ENCODE measurements at places on chromosomes 2 and 18.

- no peak for DNase-seq
Measured at GRCh38 chr18:69491576-69491975, 90.9 kb downstream of the DOK6 start.

DNA sequence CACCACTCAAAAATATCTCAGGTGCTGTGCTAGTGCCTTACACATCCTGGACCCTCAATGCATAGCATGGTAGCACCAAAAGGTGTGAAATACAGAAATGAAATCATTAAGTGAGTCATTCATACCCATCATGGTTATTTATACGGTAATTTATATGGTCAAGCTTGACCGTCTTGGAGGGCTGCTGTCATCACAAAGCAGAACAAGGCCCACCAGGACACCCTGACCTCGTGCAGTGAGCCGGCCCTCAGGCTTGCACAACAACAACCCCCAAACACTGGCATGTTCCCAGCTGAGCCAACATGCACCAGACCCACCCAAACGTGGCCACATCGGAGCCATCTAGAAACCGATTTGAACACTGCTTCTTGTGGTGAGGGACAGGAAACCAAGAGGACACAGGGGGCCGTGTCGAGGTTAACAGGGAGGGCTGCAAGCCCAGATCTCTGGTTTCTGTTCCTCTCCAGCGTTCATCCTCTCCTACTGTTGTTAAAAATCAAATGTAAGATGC lies 378.5 kb upstream of the ID2 start:
- peak; percentile 68 for DNase-seq

DNA sequence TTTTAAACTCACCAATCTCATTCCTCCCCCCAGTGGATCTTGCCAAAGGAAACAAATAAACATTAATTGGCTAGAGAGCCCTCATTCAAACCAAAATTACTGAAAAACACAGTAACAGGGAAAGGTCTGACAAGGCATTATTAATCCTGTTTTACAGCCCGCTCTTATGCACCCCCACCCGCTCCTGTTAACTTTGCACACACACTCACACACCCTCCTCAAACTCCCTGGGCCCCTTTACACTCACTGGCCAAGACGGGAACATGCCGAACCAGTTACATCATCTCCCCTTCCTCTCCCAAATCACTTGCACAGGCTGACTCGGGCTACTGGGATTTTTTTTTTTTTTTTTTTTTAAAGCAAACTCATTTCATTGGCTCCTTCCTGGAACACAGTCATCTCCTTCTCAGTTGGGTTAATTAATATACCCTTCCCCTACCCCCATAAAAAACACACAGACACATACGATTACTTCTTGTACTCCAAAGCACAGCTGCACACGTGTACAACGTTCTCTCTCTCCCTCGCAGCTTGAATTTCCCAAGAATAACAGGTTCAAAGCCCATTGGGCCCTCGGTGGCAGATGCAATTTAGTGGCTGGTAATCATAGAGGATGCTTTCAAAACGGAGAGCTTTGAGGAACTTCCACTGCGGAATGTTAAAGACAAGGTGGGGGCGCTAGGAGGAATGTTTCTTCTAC lies 31.8 kb downstream of the KLF7 start:
- DNase-seq, result no peak

GRCh38 chr18:55119434-55119833 lies 160.2 kb upstream of the CCDC68 start:
- DNase-seq, result no peak

GRCh38 chr2:207408086-207408794 lies 121.5 kb upstream of the CREB1 start:
- no peak for DNase-seq

- DNase-seq, result peak; percentile 23
Measured at GRCh38 chr18:62486290-62486964, 36.4 kb upstream of the ZCCHC2 start.

DNA sequence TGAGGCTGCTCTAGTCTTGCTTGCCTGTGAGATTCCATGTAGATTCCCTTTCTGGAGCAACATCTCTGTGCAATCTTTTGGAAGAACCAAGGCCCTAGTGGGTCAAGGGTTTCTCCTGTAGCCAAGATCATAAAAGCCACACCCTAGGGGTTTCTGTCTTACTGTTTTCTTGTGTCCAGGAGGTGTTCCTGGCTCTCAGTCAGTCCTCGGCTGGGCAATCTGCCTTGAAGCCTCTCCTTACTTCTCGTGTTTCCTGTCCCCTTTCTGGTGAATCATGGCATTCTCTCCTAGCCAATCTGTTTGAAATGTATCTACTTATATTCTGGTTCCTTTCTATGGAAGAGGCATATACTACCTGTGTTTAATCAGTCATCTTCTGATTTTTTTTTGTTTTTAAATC lies 484.8 kb upstream of the UBE2E3 start:
- no peak for DNase-seq

GRCh38 chr2:175206866-175207265 lies 25.4 kb upstream of the ATP5MC3 start:
- no peak for DNase-seq

GRCh38 chr18:43744960-43745745 lies 467.9 kb upstream of the SYT4 start:
- no peak for DNase-seq

DNA sequence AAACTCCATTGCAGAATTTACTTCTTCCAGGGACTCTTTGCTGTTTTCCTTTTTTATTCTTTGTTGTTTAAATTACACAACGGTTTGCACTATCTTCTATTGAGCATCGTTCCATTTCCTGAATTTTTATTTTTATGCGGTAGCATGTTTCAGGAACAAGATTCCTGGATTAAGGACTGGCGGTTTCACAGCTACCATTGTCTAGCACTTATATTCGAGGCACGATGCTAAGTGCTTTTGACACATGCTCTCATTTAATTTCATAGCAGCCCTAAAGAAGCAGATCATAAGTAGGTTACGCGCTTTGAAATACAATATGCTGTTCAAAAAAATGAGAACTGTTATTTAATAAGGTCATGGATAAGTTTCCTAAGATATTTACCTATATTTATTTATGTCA lies 354.4 kb downstream of the ARL6IP6 start:
- no peak for DNase-seq

DNA sequence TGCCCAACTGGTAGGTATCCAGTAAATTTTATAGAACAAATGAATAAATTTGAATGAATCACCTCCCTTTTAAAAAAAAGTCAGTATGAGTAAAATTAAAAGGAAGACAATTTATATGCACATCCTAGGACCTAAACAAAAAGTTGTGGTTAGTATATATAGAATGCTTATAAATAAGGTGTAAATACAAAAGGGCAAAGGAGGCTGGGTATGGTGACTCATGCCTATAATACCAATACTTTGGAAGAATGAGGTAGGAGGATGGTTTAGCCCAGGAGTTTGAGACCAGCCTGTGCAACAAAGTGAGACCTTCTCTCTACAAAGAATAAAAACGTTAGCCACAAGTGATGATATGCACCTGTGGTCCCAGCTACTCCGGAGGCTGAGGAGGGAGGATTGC lies 12.8 kb downstream of the C2orf69 start:
- no peak for DNase-seq

DNA sequence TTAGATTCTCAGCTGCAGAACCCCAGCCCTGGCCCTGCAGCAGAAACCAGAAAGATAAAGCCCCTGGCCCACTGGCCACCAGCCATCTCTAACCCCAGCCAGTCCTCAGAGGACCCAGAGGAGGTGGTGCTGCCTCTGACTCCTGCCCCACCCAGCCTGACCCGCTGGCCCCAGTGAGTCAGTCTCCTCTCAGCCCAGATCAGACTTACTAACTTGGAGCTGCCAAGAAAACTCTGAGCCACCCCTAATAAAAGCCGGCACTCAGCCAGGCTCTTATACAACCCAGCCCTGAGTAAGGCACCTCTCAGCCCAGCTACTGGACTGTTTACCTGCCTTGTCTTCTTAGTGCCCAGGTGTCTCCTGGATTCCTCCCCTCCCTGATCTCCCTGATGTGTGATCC lies 2.0 kb downstream of the SLC14A2 start:
- DNase-seq, result no peak

- DNase-seq, result no peak
Measured at GRCh38 chr18:74497324-74497676, 1.1 kb downstream of the CNDP2 start.

- no peak for DNase-seq
Measured at GRCh38 chr18:24462838-24463775, 2.7 kb downstream of the HRH4 start.

DNA sequence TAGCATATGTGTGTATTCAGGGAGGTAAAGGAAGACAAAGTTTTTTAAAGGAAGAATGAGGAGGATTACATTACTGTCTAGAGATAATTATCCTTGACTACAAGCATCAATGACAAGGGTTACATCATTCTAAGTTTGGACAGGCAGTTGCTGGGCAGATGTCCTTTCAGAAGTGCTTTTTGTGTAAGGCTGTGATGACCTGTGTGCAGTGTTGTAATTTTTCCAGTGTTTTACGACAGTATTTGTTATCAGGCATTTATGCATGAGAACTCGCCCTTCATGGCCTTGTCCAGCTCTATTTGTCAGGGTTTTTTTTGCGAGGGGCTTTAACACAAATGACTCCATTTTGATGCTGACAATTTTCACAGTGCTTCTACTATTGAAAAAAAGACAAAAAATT lies 658.3 kb upstream of the NXPH2 start:
- DNase-seq, result no peak

DNA sequence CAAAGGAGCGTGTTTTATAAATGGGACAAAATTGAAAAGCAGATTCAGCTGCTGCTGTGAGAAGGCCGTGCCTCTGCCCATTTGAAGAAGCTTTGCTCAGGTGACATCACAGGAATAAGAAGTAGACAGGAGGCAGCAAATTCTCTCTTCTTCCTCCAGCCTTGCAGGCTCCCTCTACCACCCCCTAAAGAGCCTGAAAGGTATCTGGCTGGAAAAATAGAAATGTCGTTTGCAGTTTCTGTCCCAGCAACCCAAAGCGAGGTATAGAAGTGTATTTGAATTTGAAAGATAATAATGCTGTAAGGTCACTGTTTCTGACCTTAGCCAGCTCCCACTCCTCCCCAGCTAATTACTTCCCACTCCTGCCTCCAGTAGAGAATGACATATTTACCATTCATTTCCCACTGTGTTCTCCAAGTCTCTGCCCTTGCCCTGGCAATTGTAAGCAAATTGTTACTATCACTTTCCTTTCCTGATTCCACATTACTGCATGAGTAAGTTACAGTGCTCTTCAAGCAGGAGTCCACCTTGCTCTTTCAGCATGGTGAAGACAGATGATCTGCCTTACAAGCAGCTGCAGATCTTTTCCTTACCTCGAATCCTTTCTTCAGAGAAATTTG lies 56.8 kb upstream of the RASGRP3 start:
- no peak for DNase-seq

GRCh38 chr2:8534729-8535468 lies 147.0 kb upstream of the ID2 start:
- no peak for DNase-seq

- DNase-seq, result no peak
Measured at GRCh38 chr2:117745537-117745936, 69.0 kb upstream of the DDX18 start.

- DNase-seq, result no peak
Measured at GRCh38 chr2:133139847-133140533, 428.3 kb downstream of the NCKAP5 start.

DNA sequence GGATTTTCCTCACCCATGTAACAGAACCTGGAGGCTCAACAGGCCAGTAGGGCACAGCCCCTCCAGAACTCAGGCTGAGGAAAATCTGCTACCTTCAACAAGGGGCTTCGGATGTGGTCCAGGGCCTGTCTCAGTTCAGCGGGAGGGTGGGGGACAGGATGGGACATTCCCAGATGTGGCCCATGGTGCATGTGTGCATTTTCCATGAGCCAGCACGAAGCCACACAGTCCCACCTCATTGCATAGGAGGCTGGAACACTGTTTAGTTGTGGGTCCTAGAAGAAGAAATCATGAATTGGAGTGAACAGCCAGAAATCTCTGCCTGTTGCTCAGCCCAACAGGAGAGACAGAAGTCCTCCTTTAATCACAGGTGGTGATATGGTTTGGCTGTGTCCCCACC lies 469.6 kb upstream of the MYT1L start:
- DNase-seq, result no peak

DNA sequence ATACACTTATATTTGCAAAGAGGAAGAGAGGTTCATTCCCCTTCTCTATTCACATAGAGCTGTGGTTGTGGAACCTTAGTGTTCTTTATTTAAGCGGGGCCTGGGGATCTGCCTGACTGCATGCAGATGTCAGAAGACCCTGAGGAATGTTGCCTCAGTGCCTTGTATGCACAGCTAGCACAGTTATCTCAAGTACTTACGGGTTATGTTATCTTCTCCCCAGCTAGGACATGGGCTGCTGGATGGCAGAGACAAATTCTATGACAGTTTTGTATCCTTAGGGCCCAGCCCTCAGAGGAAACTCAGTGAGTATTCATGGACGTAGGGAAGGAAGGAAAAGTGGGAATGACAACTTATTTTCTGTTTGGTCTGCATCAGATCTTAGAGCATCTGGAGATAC lies 37.7 kb upstream of the RTN4 start:
- no peak for DNase-seq

DNA sequence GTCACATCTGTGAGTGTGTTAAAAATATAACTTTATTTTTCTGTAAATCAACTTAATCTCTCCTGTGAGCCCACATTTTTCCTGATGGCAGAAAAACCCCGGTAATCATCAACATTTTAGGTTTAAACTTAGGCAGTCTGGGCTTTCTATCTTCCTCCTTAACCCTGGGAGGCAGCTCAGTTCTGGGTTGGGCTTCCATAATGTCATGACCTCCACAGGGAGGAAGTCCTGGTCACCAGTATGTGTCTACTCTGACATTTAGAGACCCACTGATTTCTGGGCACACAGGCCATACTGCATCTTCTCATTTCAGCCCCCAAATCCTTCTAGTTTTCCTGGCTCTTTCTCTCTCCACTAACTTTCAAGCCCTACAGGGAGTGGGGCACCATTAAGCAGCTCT lies 181.2 kb downstream of the DYSF start:
- no peak for DNase-seq

GRCh38 chr2:155033652-155034051 lies 335.2 kb downstream of the KCNJ3 start:
- no peak for DNase-seq

DNA sequence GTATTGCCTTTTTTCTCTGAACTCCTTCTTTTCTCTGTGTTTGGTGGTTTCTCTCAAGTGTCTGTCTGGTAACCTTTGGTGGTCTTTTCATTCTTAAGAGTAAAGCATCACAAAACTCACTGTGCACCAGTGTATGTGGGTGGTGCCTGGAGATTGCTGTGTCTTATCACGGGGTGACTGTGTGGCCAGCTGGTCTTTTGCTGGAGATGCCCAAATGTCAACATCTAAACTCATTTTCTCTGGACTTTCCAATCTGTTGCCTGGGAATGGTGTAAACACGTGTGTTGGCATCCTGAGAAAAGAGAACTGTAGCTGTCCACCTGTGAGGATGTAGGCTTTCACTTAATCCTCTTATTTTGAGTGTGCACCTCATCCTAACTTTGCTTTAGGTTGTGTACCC lies 323.2 kb downstream of the AGPS start:
- no peak for DNase-seq

GRCh38 chr18:24369426-24369825 lies 28.2 kb downstream of the OSBPL1A start:
- DNase-seq, result peak; percentile 33

- no peak for DNase-seq
Measured at GRCh38 chr18:76610012-76610411, 115.0 kb upstream of the ZNF516 start.

GRCh38 chr2:99338029-99338585 lies 918 bp downstream of the EIF5B start:
- no peak for DNase-seq
